ENCODE measurements at places on chromosomes 13 and 19.

- DNase-seq, result no peak
These were observed 66.6 kb downstream of the SPRYD7 start for GRCh38 chr13:49869519-49869918.

GRCh38 chr13:99129050-99129449 lies 71.6 kb upstream of the UBAC2 start:
- no peak for DNase-seq

DNA sequence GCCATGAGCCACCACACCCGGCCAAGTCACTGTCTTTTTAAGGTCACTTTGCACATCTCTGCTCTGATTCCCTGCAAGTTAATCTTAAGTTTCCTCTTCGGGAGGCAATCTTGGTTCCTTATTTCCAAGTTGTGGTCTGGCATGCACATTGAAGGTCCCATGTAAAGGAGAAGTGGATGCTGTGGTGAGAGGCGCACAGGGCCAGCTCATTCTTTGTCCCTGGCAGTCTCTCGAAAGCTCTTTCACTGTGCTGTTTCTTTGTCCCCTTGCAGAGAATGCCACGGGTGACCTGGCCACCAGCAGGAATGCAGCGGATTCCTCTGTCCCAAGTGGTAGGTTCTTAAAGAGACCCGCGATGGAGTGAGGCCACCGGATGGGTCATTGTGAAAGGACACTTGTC lies 16.4 kb upstream of the C19orf33 start:
- peak; percentile 79 for DNase-seq

GRCh38 chr13:113343692-113343968 lies 20.3 kb downstream of the GRTP1 start:
- DNase-seq, result no peak

DNA sequence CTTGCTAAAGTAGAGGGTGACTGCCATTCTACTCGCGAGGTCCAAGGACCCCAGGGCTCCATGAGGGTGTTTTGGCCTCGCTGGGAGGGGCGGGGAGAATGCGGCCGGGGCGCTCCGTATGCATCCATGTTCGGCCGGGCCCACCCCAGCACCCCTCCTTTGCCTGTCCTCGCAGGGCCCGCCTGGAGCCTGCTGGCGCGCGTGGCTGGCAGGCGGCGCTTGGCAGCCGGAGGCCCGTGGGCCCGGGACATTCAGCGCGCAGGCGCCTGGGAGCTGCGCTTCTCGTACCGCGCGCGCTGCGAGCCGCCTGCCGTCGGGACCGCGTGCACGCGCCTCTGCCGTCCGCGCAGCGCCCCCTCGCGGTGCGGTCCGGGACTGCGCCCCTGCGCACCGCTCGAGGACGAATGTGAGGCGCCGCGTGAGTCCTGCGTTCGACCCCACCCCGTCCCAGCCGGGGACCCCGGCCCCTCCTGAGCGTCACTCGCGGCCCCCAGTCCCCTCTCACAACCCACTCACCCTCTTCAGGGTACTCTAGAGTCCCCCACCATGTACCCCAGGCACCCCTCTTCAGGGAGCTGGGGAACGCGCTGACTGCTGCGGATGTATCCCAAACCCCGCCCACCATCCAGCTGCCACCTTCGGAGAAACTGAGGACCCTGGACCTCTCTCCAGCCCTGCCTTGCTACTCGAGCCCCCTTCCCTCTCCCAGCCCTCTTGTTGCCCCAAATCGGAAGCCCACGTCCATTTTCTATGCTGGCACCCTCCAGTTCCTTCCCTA lies 4.1 kb downstream of the DLL3 start:
- no peak for DNase-seq

DNA sequence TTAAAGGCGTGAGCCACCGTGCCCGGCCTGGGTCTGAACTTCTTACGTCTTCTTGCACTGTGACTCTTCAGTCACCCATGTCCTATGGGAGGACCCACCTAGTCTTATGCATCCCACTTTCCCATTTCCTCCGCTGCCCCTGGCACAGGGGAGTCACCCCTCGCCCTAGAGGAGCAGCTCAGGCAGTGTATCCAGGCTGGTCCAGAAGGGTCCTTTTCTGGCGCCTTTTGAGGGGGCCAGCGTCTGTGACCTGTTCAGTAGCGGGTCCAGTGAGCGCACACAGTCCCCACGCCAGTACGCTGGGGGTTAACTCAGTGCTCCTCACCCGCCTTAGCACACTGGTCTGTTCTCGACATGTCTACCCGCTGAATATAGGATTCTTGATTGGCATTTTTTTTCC lies 107.1 kb downstream of the TM9SF2 start:
- no peak for DNase-seq

DNA sequence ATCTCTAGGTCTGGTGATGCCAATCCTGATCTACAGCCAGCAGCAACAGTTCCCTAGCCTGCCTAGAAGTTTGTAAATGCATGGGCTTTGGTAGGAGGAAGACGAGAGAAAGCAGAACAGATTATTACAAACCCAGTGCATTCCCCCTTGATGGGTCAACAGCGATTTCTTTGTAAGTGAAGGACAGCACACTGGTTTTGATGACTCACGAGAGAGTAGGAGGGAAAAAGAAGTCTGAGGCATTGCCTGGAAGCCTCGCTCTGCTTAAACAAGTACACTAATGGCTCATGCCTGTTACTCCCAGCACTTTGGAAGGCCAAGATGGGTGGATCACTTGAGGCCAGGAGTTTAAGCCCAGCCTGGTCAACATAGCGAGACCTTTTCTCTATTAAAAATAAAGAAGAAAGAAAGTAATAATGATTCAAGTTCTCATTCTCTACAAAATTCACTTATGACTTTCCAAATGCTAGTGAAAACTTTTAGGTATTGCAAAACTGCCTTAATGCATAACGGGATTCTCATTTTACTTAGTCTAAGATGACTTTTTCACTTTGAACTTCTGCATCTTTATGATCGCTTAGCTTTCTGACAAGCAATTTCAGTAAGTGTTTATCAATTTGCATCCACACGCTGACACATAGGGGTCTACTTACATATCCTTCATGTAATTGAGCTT lies 47.7 kb upstream of the USPL1 start:
- DNase-seq, result no peak

DNA sequence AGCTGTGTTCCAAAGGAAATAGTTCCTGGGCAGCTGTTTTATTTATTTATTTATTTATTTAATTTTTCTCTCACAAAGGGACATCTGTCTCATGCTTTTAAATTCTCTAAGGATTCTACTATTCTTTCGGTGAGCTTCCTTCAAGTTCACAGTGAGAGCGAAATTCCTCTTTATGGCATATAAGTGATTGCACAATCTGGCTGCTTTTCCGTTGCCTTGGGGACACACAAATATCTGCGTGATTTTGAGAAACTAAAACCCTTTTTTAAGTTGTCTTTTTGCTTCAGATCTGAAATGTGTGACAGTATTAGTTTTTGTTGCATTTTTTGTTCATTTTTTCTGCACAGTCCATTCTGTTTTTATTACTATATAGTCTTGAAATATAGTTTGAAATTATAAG lies 19.2 kb downstream of the ZNF486 start:
- DNase-seq, result no peak

- no peak for DNase-seq
These were observed 111.5 kb upstream of the DIAPH3 start for GRCh38 chr13:60275208-60275607.

GRCh38 chr13:24672141-24673132 lies 7.8 kb upstream of the ATP12A start:
- DNase-seq, result no peak

DNA sequence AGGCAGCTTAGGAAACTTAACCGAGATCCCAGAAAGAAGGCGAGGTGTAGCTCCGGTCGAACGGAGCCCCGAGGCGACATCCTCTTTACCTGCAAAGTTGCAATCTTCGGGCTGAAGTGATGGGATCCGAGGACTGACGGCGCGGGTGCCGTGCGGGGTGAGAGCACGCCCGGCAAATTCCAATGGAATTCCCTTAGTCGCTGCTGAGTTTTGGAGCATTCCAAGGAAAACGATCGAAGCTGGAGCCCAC lies 141 bp downstream of the TRPC4 start:
- no peak for DNase-seq

DNA sequence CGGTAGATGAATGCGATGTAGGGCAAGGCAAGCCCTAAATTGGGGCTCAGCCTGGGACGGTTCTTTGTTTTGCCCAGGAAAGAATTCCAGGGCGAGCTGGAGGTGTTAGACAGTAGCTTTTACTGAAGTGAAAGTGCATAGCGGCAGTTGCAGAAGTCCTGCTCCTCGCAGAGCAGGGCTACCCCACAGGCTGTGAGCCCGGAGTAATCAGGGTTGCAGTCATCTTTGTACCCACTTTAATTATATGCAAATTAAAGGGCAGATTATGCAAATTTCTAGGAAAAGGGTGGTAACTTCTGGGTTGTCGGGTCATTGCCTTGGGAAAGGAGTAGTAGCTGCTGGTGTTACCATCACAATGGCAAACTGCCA lies 30.5 kb downstream of the VAV1 start:
- no peak for DNase-seq

Measured in AML-193 (cell line).